ENCODE measurements at places on chromosomes 7 and 10. TPM values are rescaled to one million over a fixed set of nuclear protein-coding genes. Genes with fewer than 3 reads are reported as not detected.

GRCh38 chr7:148238761-148239325 lies 351.7 kb upstream of the C7orf33 start:
- no peak overlapping the region for H3K4me3 ChIP-seq
- H3K36me3 ChIP-seq, result no peaks in the 10 kb centered on the region
- H3K27me3 ChIP-seq, result peaks cover 4% of the 10 kb centered on the region

GRCh38 chr7:50962281-50962883 lies 179.7 kb upstream of the GRB10 start:
- H3K36me3 ChIP-seq, result no peaks in the 10 kb centered on the region
- no peak for DNase-seq
- H3K4me1 ChIP-seq, result no peaks in the 10 kb centered on the region
- no peak overlapping the region for H3K27ac ChIP-seq

DNA sequence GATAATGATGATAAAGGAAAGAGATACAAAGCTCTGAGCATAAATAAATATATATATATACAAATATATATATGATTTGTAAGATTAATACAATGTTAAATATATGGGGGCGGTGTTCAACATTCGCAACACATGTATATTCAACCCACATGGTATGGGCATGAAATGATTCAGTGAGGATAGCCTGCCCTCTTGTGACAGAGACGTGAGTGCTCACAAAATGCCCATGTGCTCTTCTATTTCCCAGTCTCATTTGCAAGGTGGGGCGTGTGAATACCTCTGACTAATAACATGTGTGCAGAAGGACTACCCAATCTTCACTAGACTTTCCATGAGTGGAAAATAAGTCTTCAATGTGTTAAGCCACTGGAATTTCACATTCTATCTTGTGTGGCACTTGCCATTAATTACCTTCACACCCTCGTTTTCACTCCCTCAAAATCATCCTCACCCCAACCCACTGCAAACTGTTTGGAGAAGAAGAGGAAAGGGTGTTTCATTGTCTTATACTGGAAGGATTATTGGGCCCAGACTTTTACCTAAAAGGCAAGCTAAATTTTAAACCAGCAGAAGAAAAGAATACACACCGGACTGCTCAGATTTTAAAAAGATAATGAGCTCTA lies 26.9 kb downstream of the ASAH2 start:
- peak; percentile 35 for DNase-seq
- H3K27ac ChIP-seq, result no peak overlapping the region
- no peak overlapping the region for H3K4me3 ChIP-seq
- H3K27me3 ChIP-seq, result peaks cover 13% of the 10 kb centered on the region
- no peaks in the 10 kb centered on the region for H3K36me3 ChIP-seq

The PHTF2 gene
- 61.5 TPM for total RNA-seq
